ENCODE measurements at places on chromosomes 1 and 21. TPM values are rescaled to one million over a fixed set of nuclear protein-coding genes. Genes with fewer than 3 reads are reported as not detected.

Gene VCAM1
- 0.71 TPM for polyA plus RNA-seq

Gene PGLYRP4
- not detected for polyA plus RNA-seq

Gene WDTC1
- 0.67 TPM for polyA plus RNA-seq

Gene CCDC27
- polyA plus RNA-seq = not detected

Gene LCE2D
- polyA plus RNA-seq = not detected

Gene NBPF6
- polyA plus RNA-seq = not detected

Gene SCP2
- 188 TPM for polyA plus RNA-seq

Gene C1QTNF12
- polyA plus RNA-seq = not detected

Gene ENTREP3
- polyA plus RNA-seq = 8.9 TPM

Gene TMOD4
- not detected for polyA plus RNA-seq

Gene FCRL1
- not detected for polyA plus RNA-seq

Gene PCBP3
- 0.54 TPM for polyA plus RNA-seq

Gene CLDN17
- polyA plus RNA-seq = not detected

Gene ATP6V1G3
- not detected for polyA plus RNA-seq

Gene LEPROT
- 10.4 TPM for polyA plus RNA-seq

Gene ZNF593OS
- not detected for polyA plus RNA-seq

Gene MMEL1
- polyA plus RNA-seq = not detected

Gene COPA
- polyA plus RNA-seq = 87.0 TPM

Gene GPR3
- 0.19 TPM for polyA plus RNA-seq

Gene LAD1
- polyA plus RNA-seq = not detected

Gene CELA2B
- polyA plus RNA-seq = not detected

Gene EFNA3
- polyA plus RNA-seq = 2.2 TPM

Gene DDR2
- 1.1 TPM for polyA plus RNA-seq

Gene TTLL10
- not detected for polyA plus RNA-seq

Gene TEKT2
- polyA plus RNA-seq = not detected

Gene OR2T6
- polyA plus RNA-seq = not detected

Gene HSD11B1
- not detected for polyA plus RNA-seq

Gene OR2L13
- polyA plus RNA-seq = 3.1 TPM

Gene KRTAP19-1
- polyA plus RNA-seq = not detected

Gene TRIM17
- polyA plus RNA-seq = not detected

Gene MRPL9
- polyA plus RNA-seq = 96.2 TPM

Gene S100A11
- 7.3 TPM for polyA plus RNA-seq

Gene PDC
- not detected for polyA plus RNA-seq

Gene AP4B1
- polyA plus RNA-seq = 7.1 TPM

Gene GDAP2
- polyA plus RNA-seq = 6.7 TPM
